ENCODE measurements at places on chromosomes 7 and 10. TPM values are rescaled to one million over a fixed set of nuclear protein-coding genes. Genes with fewer than 3 reads are reported as not detected.

DNA sequence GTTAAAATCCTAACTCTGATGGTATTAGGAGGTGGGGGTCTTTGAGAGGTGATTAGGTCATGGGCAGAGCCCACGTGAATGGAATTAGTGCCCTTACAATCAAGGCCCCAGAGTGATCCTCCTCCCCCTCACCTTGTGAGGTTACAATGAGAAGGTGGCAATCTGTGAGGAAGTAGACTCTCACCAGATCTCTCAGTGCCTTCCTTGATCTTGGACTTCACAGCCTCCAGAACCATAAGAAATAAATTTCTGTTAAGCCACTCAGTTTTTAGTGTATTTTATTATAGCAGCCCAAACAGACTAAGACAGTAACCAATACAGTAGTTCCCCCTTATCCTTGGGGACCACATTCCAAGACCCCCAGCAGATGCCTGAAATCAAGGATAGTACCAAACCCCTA is 32.0 kb downstream of the STRA8 start:
- no peaks in the 10 kb centered on the region for H3K36me3 ChIP-seq
- H3K27me3 ChIP-seq = no peaks in the 10 kb centered on the region
- DNase-seq = no peak

- no peak for DNase-seq
- no peak overlapping the region for H3K4me3 ChIP-seq
- no peaks in the 10 kb centered on the region for H3K36me3 ChIP-seq
Observed at GRCh38 chr7:115227473-115228235, 305.8 kb downstream of the MDFIC start.

- H3K4me1 ChIP-seq = no peaks in the 10 kb centered on the region
- H3K4me3 ChIP-seq = no peak overlapping the region
- no peaks in the 10 kb centered on the region for H3K27me3 ChIP-seq
- no peaks in the 10 kb centered on the region for H3K36me3 ChIP-seq
Observed at GRCh38 chr10:44742248-44742647, 168.9 kb upstream of the TMEM72 start.

- H3K27ac ChIP-seq = no peak overlapping the region
- H3K36me3 ChIP-seq = no peaks in the 10 kb centered on the region
- no peak overlapping the region for H3K4me3 ChIP-seq
- H3K27me3 ChIP-seq = no peaks in the 10 kb centered on the region
Observed at GRCh38 chr10:71543608-71544170, 147.0 kb downstream of the CDH23 start.

GRCh38 chr10:45135443-45136198 is 134.9 kb downstream of the ZNF22 start:
- no peaks in the 10 kb centered on the region for H3K36me3 ChIP-seq
- H3K4me3 ChIP-seq = no peak overlapping the region
- H3K4me1 ChIP-seq = no peaks in the 10 kb centered on the region
- no peak for DNase-seq
- H3K27me3 ChIP-seq = no peaks in the 10 kb centered on the region

- no peaks in the 10 kb centered on the region for H3K27me3 ChIP-seq
- peaks cover 3% of the 10 kb centered on the region for H3K4me1 ChIP-seq
- no peak overlapping the region for H3K27ac ChIP-seq
- no peak overlapping the region for H3K4me3 ChIP-seq
Observed at GRCh38 chr7:129030440-129030839, 24.5 kb downstream of the TNPO3 start.

DNA sequence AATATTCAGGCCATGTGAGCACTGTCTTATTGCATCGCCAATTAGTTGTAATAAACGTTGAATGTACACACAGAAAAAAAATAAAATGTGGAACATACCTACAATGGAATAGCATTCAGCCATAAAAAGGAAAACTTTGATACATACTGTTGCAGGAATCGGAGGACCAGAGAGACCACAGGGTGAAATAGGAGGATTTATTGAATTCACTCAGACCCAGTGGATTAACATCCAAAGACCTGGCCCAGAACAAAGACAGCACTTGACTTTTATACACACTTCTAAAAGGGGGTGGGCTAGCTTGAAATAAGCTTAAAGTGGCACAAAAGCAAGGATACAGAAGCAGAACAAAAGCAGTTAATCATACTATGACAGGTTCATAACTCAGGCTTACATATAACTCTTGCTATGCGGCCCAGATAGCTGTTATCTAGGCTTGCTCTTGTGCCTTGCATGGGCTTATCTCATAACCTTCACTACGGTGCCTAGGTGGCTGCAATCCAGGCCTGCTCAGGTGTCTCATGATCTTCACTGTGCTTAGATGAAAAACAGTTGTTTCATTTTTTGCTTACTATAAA is 292.2 kb upstream of the TAC1 start:
- H3K36me3 ChIP-seq = no peaks in the 10 kb centered on the region
- no peaks in the 10 kb centered on the region for H3K4me1 ChIP-seq
- H3K27ac ChIP-seq = no peak overlapping the region
- H3K27me3 ChIP-seq = no peaks in the 10 kb centered on the region
- no peak for DNase-seq

- no peak overlapping the region for H3K27ac ChIP-seq
- no peak for DNase-seq
Observed at GRCh38 chr10:93364966-93365365, 117.2 kb downstream of the MYOF start.

GRCh38 chr7:2567679-2568278 is 9.0 kb downstream of the IQCE start:
- H3K27ac ChIP-seq = no peak overlapping the region
- no peak for DNase-seq
- H3K27me3 ChIP-seq = no peaks in the 10 kb centered on the region

- DNase-seq = no peak
- no peaks in the 10 kb centered on the region for H3K27me3 ChIP-seq
- H3K4me3 ChIP-seq = no peak overlapping the region
- H3K36me3 ChIP-seq = no peaks in the 10 kb centered on the region
- H3K4me1 ChIP-seq = peaks cover 9% of the 10 kb centered on the region
- H3K27ac ChIP-seq = no peak overlapping the region
Observed at GRCh38 chr7:78017591-78018100, 219.1 kb downstream of the PHTF2 start.

The GPR26 gene
- total RNA-seq = not detected

The SLC29A4 gene
- total RNA-seq = 11.8 TPM

The CALCR gene
- total RNA-seq = not detected

Data from pancreas (tissue), 10 donors.